ENCODE measurements at places on chromosomes 5 and 9.

DNA sequence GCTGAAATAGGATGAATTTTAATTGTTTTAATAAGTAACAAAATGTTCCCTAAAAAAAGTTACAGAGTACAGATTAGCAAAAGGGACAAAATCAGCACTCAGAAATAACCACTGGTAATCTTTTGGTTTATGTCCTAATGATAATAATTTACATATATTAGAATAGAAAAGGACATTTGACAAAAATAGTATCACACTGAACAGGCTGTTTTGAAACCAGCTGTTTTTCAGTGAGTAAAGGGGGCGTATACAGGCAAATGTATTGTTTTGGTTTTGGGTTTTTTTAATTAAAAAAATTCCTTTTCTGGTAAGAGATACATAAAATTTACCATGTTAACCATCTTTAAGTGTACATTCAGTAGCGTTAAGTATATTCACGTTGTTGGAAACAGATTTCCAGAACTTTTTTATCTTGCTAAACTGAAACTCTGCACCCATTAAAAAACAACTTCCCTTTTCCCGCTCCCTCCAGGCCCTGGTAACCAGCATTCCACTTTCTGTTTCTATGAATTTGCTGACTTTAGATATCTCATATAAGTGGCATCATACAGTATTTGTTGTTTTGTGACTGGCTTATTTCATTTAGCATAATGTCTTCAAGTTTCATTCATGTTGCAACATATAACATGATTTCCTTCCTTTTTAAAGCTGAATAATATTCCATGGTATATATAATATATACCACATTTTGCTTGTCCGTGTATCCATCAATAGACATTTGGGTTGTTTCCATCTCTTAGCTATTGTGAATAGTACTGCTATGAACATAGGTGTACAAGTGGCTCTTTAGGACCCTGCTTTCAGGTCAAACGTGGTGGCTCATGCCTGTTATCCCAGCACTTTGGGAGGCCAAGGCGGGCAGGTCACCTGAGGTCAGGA is 20.6 kb upstream of the LARP1 start:
- no peak for DNase-seq

- DNase-seq: no peak
Observed at GRCh38 chr9:112371060-112371459, 8.8 kb upstream of the HSDL2 start.

DNA sequence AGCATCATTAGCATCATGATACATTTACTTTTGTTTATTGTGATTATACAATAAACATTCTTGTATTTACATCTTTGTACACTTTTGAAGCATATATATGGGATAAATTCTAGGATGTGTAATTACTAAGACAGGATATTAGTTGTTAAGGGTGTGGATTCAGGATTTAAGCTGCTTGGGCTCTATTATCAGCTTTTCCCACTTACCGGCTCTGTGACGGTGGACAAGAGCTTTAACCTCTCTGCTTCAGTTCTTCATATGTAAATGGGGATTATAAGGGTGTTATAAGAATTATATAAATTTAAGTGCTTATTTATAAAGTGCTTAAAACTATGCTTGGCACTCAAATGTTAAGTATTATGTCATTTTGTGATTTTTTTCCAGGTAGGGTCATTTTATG is 131.1 kb downstream of the FER start:
- DNase-seq: no peak

GRCh38 chr9:136078498-136079011 is 16.5 kb downstream of the NACC2 start:
- no peak for DNase-seq

GRCh38 chr5:91189480-91190313 is 193.4 kb downstream of the ARRDC3 start:
- DNase-seq: no peak

- no peak for DNase-seq
Observed at GRCh38 chr5:2753452-2754420, 2.3 kb upstream of the IRX2 start.

- no peak for DNase-seq
Observed at GRCh38 chr5:135036405-135036804, 2.4 kb upstream of the PITX1 start.

DNA sequence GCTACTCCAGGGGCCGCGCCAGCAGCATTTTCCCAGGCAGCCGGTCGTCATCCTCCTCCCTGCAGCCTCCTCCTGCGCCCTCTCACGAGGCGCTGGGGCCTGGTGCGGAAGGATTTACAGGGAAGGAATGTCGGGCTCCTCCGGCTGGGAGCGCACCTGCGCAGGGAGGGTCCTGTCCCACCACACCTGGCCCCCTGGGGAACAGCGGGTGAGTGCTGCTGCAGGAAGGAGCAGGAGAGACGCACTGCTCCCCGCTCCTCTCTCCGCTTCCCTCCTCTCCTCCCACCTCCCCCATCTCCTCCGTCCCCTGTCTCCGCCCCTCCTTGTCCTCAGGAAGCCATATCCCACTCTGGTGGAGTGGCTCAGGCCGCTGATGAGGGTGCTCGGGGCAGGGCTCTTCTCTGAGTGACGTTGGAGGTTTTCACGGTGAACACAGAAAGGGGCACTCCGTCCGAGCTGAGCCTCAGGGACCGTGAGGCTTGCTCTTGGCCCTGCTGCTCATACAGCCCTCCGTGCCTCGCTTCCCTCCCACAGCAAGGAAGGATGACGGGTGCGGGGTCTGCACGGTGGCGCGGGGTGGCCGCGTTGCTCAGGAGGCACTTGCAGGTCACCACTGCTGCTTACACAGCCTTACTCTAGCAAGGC is 31.3 kb downstream of the IRX4 start:
- DNase-seq: no peak

DNA sequence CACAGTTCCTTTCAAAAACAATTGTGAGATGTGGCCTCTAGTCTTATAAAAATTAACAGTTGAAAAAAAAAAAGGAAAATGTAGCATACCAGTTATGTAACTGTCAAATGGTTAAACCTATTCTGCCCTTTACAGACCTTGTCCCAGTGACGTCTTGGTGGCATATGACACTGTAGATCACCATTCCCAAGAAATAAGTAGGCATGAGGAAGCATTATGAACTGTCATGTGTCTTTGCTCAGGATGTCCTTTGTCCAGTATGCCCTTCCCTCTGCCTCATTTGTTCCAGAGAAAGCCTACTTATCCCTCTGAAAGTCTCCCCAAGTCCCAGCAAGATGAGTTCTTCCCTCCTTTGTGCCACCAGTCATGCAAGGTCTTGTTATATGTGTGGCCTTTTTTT is 63.2 kb downstream of the PAM start:
- no peak for DNase-seq

GRCh38 chr5:128477944-128478343 is 60.1 kb downstream of the FBN2 start:
- DNase-seq: no peak

DNA sequence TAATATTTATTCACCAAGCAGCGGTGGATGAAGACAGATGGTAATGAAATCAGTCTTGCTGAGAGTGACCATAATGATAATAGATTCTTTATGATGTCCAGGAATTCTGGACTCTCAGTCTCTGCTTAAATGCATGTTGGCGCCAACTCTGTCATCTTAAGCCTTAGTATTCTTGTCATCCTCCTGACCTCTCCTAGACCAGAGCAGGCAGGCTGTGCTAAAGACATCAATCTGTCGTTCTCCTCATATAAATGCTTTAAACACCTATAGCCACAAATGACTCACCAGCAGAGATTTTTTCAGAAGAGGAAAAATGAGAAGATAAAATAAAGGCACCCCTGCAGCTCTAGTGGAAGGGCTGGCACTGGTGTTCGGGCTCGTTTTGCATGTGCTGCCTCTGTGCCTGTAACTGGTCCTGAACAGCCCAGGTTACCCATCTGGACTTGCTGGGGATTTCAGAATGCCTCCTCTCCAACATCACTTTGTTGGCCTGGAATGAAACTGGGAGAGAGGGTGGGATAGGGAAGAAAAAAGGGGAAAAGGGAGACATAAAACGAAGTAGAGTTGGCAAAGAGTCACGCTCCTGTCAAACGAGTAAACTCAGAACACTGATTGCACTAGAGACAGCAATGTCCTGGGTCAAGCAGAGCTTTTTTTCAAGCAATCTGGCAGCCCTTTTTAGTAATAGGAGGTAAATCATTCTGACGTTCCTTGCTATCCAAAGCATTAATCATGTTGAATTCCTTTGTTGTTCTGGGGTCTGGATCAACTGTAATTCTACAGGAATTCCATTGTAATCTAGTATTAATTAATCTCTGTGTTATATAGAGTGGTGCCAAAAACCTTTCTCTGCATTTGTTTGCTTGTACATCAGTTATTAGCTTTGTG is 195.5 kb upstream of the CLINT1 start:
- DNase-seq: no peak

DNA sequence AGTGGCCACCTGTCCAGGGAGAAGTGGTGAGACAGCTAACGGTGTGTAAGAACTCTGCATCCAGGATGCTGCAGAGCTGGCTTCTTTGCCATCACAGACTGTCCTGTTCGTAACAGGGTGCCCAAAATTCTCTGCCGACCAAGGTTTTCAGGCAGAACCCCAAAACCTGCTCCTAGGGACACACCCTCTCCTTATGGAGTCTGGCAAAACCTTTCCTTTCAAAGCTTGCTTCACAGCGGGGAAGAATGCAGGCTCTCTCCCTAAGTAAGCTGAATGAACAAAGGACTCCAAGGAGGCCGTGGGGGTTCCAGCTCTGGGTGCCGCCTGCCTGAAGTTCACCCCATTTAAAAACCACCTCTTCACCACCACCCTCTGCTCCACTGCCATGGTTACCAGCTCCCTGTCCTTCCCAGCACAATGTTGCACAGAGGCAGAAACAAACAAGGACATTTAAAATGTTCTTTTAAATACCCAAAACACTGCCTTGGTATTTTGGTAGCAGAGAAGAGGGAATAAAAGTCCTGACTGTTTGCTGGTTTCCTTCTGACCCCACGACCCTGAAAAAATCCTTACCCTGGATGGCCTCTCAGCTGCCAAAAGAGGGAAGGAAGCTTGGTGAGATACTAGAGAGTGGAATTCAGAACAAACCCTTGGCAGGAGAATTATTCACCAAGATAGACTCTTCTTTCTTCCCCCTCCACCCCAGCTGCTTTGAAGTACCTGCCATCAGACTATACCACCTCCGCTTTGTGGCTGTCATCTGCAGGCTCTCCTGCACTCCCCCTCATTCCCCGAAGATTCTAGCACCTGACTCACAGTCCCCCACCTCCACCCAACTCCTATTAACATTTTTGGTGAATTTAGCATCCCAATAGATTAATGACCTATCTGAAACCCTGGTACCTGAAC is 7.1 kb upstream of the KLF9 start:
- DNase-seq: no peak

- no peak for DNase-seq
Observed at GRCh38 chr5:305050-305449, 16.5 kb upstream of the AHRR start.

DNA sequence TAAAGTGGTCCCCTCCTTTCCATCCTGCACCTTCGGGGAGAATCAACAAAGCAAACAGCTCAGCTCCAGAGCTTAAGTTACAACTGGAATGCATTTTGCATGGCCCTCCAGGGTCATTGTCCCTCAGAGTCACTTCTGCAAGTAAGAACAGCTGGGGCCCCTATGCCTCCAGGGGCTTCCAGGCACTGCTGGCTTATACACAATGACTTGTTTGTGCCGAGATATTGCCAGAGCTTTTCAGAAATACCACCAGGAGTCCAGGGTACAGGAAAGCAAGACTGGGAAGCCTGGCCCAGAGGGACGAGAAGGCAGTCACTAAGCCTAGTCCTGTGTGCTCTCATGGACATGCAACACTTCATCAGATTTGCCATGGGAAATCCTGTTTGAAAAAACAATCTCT is 11.3 kb downstream of the FRMD3 start:
- no peak for DNase-seq

DNA sequence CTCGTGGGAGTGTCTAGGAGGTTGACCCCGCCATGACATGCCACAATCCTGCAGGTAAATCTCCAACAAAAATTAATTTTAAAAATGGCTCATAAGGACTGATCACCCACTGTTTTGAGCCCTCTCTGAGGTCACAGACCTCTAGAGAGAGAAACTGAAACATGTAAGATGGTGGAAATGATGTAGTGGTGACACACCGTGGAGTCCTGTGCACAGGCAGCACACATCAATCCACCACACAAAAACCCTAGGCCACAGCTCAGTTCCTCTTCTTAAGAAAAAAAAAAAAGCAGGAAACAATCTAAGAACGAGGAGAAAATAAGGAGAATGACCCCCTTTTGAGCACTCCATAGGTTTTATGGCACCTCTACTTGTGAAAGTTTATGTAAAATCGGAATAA is 93.8 kb upstream of the FAM120A start:
- no peak for DNase-seq

- no peak for DNase-seq
Observed at GRCh38 chr9:126752376-126752775, 52.5 kb upstream of the ZBTB43 start.

GRCh38 chr5:125274938-125275724 is 528.7 kb upstream of the ZNF608 start:
- DNase-seq: no peak

DNA sequence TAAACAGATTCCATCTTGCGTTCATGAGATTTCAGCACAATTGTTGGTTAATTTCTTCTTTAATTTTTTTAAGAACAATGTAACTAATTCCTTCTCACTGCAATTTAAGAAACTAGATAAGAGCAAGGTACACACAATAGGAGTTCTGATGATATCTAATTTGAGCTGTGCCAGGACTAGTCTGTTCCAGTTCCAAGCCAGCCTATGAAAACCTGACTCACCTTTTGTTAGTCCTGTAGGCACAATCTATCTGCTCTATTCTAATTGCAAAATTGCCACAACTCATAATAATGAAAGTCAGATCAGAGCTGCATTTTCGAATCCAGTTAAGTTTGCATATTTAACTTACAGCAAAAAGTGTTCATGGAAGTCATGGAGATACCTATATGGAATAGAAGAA is 494.1 kb upstream of the TUSC1 start:
- no peak for DNase-seq

- no peak for DNase-seq
Observed at GRCh38 chr5:150780816-150781221, 2.3 kb downstream of the SMIM3 start.

DNA sequence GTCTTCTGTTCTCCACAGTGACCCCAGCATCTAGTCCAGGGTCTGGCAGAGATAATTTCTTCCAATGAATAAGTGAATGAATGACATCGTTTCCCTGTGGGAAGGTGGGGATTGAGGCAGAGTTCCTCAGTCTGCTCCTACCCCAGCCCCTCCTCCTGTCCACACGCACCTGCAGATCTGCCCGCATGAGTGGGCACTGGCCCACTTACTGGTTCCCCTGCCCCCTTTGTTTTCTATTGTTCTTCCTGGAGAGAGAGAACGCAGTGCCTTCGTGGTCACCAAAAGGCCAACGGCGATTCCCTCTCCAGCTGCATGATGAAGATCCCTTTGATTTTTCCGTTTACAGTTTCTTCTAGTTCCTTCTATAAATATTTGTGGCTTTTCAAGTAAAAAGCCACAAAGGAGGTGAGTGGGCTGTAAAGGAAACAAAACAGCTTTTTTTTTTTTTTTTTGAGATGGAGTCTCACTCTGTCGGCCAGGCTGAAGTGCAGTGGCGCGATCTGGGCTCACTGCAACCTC is 5.8 kb upstream of the FPGS start:
- no peak for DNase-seq

DNA sequence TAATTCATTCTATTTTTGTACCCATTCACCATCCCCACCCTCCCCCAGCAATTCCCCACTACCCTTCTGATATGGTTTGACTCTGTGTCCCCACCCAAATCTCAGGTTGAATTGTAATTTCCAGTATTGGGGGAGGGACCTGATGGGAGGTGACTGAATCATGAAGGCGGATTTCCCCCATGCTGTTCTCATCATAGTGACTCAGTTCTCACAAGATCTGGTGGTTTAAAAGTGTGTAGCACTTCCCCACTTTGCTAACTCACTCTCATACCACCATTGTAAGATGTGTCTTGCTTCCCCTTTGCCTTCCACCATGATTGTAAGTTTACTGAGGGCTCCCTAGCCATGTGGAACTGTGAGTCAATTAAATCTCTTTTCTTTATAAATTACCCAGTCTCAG is 25.9 kb upstream of the TESK1 start:
- no peak for DNase-seq

Data from KG1 (cell line).